ENCODE measurements at places on chromosomes 3 and 15. TPM values are rescaled to one million over a fixed set of nuclear protein-coding genes. Genes with fewer than 3 reads are reported as not detected.

The CSPG5 gene
- total RNA-seq: 0.42 TPM

DNA sequence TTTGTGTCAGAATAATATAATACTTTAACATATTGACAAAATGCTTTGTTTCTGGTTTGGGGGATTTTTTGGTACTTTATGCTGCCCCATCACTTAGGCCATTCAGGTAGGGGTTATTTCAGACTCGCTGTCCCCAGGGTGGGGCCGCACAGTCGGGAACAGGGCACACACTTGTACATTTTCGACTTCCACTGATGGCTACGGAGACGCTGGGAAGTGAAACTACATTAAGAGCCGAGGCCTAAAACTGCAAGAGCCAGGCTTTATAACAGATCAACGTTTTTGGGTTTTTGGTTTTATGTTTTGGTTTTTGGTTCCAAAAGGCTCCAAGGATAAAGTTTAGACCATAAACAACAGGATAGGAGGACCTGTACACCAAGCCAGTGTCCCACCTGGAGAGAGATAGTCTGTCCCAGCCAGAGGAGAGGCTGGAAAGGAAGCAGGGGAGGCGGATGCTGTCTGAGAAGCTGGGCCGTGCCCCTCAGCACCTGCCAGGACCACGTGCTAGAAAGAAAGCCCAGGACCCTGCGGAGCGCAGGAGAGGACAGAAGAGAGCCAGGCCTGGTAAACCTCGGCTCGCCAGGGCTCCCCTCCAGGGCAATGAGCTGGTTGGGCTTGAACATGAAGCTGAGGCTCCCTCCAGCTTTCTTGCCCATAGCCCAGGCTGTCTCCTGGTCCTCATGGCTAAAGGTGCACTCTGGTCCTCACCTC, 111.7 kb downstream of the CHSY1 start:
- DNase-seq: no peak
- no peaks in the 10 kb centered on the region for H3K27me3 ChIP-seq

DNA sequence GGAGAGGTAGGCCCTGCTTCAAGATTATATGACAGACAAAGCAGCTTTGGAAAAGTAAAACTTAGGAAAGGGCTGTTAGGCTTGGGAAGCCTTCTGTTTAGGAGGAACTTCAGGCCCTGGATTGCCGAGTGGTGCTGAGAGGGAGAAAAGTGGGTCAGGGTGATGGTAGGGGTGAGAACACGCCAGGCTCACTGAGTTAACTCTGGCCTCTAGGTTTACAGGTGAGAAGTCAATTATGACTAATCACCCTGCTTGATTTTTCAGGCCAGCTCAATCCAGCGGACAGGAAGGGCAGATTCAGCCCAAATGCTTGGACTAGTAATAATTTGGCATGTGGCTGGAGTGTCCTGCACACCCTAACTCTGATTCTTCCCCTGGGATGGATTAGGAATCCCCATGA, 365.1 kb upstream of the LMCD1 start:
- no peak overlapping the region for H3K4me3 ChIP-seq
- no peaks in the 10 kb centered on the region for H3K4me1 ChIP-seq
- no peaks in the 10 kb centered on the region for H3K27me3 ChIP-seq

DNA sequence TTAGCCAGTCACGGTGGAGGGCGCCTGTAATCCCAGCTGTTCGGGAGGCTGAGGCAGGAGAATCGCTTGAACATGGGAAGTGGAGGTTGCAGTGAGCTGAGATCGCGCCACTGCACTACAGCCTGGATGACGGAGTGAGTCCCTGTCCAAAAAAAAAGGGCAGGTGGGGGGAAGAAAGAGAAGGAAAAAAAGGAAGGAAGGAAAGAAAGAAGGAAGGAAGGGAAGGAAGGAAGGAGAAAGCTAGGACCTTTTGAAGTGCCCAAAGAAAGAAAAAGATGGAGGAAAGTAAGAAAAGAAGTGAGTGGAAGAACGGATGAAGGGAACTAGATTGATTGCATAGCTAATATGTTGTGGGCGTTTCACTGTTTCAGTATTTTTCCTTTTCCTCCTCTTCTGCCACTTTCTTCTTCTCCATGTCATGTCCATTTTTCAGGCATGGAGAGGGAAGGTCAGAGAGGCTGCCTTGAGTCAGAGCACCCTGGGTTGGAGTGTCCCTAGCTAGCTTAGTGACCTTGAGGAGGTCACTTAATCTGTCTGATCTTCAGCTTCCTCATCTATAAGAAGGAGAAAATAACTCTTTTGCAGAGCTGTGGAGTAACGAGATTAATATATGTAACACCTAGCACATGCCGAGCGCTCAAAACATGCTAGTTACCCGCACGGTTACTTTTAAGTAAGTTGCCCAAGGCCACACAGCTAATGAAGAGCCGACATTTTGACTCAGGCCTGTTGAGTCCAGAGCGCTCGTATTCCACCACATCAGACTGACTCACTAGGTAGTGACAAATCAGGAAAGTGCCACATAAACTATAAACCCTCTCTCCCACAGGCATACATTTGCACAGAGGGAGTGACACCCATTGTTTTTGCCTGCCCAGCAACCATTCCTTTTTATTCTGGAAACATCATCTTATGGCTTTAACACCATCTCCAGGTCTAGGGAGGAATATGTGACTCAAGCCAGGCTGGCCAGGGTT, 42.2 kb downstream of the BHLHE40 start:
- H3K36me3 ChIP-seq: no peaks in the 10 kb centered on the region
- H3K4me1 ChIP-seq: peaks cover 59% of the 10 kb centered on the region
- no peak for DNase-seq
- H3K27ac ChIP-seq: no peak overlapping the region
- H3K27me3 ChIP-seq: no peaks in the 10 kb centered on the region
- no peak overlapping the region for H3K4me3 ChIP-seq

The SKOR1 gene
- total RNA-seq: 0.30 TPM

- no peaks in the 10 kb centered on the region for H3K4me1 ChIP-seq
- H3K27ac ChIP-seq: no peak overlapping the region
- H3K27me3 ChIP-seq: no peaks in the 10 kb centered on the region
- no peak overlapping the region for H3K4me3 ChIP-seq
- DNase-seq: no peak
Observed at GRCh38 chr3:27553886-27554540, 69.8 kb upstream of the SLC4A7 start.

DNA sequence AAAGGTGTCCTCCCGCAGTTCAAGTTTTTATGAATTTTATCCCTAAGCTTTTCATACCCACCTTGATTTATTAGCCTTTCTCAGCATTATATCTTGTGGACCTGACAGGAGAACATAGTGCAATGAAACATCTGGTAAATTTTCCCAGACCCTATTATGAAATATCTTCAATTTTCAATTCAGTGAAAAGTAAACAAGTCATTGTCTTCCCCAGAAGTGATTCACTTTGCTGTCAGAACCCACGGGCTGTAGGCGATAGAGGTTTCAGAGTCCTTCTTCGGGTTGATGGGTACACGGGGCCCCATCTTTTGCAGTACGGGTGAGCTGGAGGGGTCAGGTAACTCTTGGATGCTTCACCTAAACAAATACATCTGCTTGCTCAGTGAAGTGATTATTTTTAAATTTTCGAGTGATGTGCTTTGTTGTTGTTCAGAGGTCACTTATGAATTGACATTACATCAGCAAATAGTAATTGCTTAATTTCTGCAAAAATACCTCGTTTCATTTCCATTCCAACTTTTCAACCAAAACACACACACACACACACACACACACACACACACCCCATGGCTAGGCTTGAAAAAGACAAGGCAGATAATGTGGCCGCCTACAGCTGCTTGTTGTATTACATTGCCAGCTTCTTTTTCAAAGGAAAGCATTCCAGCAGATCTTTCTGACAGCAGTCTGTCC, 102.9 kb downstream of the SEMA6D start:
- no peaks in the 10 kb centered on the region for H3K27me3 ChIP-seq
- no peak for DNase-seq
- H3K4me3 ChIP-seq: no peak overlapping the region
- no peak overlapping the region for H3K27ac ChIP-seq
- H3K4me1 ChIP-seq: no peaks in the 10 kb centered on the region

All from CD4-positive, alpha-beta memory T cell (primary cell).